ENCODE measurements at places on chromosomes 1 and 21. TPM values are rescaled to one million over a fixed set of nuclear protein-coding genes. Genes with fewer than 3 reads are reported as not detected.

NRIP1 gene
- polyA plus RNA-seq: 1.5 TPM

CHODL gene
- polyA plus RNA-seq: 0.42 TPM

ETV3L gene
- 1.2 TPM for polyA plus RNA-seq

NPPA gene
- polyA plus RNA-seq: 0.21 TPM

YTHDF2 gene
- 119 TPM for polyA plus RNA-seq

KRTAP24-1 gene
- polyA plus RNA-seq: not detected

CBR3 gene
- polyA plus RNA-seq: 17.9 TPM
